ENCODE measurements at places on chromosomes 6 and 20.

GRCh38 chr6:6798448-6798860, 209.9 kb downstream of the LY86 start:
- DNase-seq = no peak

DNA sequence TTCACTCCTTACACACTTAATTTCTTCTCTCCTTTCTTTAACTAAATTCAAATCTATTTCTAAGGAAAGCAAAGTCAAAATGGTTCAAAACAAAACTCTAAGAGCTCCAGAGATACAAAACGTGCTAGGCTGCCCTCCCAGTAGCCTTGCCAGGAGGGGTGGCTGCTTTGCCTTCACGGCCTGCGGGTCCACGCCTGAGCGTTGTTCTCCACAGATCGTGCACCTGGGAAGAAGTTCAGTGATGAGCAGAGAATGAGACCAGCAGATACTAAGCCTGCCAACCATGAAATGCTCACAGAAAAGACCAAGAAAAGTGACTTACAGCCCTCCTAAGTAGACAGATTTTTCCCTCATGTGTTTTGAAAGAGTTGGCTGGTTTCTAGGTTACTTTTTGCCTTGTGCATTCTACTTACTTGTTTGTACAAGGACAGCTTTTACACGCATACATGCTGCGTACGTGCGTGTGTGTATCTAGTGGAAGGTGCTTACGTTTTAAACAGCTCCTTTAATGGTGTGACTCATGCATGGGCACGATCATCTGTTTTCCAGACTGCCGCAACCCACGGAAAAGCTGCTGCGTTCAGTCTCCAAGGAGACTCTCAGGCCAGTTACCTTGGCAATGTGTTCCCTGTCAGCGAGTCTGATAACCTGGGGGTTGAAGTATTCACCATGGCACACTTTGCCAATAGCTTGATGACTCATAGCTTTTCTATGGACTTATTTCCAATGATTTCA, 32.4 kb upstream of the PBOV1 start:
- DNase-seq = no peak

GRCh38 chr6:107561306-107561705, 71.4 kb downstream of the SOBP start:
- no peak for DNase-seq

DNA sequence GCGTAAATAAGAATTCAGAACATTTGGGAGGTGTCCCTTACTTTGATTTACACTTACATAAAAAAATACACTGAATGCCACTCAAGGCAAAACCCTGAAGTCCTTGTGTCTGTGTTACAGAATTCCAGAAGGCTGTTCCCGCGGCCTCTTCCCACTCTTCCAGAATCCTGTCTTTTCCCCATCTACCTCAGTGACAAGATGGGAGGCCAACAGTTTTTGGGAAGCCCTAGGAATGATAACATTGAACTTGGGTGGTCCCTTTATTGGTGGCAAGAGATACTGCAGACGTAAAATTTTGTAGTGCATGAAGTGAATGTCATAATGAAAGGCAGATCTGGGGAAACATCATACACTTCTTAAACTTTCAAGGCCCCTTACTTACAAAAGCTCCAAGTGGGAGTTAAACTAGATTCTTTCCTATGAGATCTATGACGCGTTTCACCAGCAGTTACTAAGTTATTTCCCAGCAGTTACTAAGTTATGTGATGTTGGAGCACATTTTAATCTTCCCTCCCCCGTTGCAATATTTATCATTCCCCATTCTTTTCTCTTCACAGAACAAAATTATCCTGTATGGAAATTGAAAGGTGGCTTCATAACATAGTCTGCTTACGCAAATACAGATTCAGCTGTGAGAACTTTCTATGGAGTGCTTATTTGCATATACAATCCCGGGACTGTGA, 79.5 kb downstream of the BCAS1 start:
- DNase-seq = no peak

- no peak for DNase-seq
Measured at GRCh38 chr20:37901240-37901639, 1.7 kb upstream of the VSTM2L start.

DNA sequence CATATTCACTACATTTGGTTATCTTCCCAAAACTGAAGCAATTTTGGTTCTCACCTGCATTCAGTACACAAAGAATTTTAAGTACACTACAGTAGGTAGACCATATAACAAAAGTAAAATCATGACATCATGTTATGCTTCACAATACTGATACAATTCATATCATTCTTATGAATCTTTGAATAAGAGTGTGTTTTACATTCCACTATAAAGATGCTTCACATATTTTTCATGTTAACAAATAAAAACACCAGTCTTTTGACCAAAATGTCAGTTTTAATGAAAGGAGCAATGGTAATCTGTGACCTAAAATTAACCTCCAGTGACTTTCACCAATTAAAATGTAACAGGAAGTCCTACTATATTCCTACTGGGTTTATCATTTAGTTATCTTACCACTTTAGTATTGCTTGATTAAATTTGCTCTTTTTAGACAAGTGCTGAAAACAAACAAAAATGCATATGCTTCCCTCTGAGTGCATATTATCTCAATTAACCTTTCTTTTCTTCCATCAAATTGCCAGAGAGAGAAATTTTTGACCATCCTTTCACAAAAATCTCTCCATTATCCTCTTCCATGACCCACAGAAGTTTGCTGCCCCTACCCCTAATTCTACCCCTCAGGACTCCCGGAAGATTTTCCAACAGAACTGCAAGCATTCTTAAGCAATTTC, 49.3 kb downstream of the PHIP start:
- DNase-seq = no peak

DNA sequence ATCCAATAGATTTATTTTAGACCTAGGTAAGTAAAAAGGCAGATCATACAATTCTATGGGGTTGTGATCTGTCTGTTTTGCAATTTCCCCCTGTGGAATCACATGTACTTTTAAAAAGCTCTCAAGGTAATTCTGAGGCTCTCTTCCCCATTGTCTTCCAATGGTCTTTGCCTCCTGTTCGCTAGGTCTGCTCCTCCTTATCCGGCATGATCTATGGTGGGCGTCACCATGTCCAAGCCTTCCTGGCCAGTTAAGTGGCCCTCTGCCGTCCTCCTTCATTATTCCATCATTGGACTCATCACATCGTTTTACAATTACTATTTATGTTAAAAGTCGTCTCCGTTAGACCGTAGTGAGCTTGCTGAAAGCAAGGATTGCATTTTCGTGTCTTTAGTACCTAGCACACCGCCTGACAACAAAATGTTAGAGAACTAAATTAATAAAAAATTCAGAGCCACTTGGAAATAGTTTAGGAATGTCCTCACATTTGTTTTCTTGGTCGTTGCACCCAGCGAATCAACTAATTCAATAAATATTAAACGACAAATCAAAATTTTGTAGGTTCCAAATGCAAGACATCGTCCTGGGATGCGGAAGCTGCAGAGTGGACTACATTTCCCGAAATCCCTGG, 2.2 kb upstream of the STXBP5 start:
- no peak for DNase-seq

DNA sequence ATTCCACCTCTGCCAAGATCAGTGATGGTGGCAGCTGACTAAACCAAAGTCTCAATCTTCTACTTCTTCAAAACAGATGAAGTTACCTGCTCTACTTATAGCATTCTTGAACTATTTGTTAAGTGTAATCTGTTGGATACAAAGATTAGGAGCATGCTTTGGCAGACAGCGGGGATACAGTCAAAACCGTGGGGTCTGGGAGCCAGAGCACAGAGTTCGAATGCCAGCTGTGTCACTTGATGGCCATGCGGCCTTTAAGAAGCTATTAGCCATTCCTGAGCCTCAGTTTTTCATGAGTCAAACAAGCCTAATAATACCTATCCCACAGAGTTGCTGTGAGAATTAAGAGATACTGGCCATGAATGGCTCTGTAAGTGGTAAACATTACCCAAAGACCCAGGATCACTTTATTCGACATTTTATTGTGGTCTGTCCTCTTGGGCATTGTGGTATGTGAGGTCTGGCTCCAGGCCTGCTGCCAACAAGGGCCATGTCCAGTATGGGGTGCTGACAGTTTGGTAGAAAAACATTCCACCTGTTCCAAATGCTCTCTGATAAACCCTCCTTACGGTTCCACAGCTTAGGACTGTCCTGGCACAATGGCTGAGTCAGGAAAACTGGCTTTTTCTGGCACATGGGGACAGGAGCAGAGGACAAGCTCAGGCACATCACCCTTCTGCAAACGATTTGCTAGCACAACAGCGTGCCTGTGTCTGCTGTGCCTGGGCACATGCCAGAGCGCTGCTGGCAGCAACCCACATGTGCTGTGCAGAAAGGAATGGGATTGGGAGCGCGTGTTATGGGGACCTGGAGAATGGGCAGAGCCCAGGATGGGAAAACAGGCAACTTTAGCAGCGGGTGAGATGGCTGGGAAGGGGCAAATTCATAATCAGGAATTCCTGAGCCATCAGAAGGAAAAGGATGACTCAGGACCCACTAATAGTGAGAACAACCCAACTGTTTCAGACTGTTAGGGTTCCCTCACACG, 15.7 kb upstream of the FAM83C start:
- DNase-seq = no peak

DNA sequence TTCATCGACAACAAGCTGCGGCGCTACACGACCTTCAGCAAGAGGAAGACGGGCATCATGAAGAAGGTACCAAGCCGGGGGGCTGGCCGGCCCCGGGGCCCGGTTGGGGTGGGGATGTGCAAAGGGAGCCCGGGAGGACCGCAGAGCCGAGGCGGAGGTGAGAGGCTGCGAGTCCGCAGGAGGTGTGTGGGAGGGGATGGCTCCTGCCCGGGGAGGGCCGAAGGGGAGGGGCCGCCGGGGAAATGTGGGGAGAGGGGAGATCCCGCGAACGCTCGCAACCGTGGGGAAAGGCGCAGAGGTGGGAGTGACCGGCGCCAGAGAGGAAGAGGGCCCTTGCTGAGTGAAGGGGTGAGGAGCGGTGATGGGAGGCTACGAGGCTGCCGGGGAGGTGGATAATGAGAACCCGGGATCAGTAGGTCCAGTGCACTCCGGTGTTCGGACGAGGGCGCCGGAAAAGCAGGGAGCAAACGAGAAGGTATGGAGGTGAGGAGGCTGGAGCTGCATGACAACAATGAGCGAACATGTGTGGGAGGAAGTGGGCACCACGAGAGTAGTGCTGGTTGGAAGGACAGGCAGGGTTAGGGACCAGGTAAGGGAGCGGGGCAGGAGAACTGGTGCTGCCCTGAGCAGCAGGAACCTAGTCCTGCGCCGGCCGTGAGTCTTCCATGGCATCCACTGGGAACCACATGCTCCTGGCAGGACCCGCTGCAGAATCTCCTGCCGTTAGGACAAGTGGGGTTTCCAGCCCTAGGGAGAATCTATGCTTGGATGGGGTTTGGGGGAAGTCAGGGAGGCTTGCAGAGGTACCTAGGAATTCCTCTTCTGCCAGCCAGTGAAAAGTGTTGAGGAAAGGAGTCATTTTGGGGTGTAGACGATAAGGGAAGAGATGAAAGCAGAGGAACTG, 1.3 kb downstream of the SRF start:
- DNase-seq = peak; percentile 42

- DNase-seq = no peak
Measured at GRCh38 chr6:118899948-118900347, 6.0 kb downstream of the ASF1A start.

GRCh38 chr20:56781108-56781739, 152.1 kb downstream of the TFAP2C start:
- no peak for DNase-seq

GRCh38 chr6:161481786-161482516, 208.1 kb upstream of the AGPAT4 start:
- no peak for DNase-seq

DNA sequence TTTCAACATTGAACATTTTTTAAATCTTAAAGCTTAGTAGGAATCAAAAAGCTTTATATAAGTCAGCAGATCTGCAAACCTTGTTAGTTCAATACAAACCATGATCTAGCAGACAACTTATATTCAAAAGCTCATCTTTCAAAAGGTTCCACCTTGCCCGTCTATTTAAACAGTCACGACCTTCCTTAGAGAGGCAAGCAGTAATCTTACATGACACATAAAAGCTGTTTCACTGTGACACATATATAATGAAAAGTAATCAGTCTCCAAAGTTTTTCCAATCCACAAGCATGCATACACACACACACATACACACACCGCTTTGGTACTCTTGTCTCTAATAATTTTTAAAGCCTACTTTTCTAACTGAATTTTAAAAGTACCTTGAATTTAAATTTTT, 12.9 kb downstream of the SOD2 start:
- DNase-seq = no peak

DNA sequence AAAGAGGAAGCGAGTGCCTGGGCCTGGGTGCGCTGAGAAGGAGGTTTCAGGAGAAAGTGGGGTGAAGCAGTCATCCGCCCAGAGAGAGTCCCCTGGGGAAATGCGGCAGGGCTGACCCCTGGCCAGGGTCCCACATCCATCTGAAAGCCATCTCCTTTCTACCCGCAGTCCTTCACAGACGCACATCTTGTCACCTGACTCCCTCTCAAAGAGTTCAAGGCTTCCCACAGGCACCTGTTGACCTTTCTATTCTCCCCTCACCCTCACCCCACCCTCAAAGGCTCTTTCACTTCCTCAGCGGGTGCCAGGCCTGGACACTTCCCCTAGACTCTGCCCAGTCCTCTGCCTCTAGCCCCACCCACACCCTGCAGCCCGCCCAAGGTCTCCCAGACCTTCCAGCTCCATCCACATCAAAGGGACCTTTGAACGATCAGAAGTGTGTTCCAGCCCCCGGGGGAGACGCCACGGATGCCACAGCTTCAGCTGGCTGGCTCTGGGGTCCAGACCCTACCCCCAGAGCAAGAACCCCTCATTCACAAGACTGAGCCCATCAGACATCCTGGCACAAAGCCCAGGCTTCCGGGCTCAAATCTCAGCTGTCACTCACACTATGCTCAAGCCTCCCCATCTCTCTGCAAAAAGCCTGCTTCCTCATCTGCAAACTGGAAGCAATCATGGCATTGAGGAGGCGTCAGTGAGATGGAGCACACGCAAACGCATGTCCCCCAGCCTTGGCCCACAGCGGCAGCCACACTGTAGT, 2.1 kb downstream of the CTSZ start:
- peak; percentile 36 for DNase-seq

- DNase-seq = peak; percentile 32
Measured at GRCh38 chr20:51594236-51595057, 51.9 kb upstream of the NFATC2 start.

- DNase-seq = no peak
Measured at GRCh38 chr20:50574108-50574507, 63.9 kb downstream of the PTPN1 start.

DNA sequence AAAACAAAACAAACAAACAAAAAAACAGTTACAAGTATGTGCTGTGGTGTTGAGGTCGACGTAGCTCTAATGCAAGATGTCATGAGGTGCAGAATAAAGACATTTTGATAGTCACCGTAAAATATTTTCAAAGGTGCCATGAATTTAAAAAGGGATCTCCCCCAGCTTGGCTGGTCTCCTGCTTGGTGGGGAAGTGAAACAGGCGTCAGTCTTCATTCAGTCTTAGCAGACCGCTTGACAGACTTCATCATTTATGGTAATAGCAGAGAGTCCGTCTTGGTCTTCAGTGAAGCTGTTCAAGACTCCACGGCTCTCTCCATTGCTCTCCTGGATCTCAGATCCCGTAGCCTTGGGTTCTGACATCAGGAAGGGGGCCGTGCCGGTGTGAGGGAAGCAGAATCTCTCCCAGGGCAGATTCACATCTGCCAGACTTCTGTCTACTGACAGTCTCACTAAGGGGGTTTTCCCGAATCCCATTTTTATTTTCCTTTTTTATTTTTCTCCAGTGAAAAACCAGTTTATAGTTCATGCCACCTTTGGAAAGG, 1.6 kb downstream of the SLC24A3 start:
- DNase-seq = no peak

Measured in right lung (tissue), 10 donors.